ENCODE measurements at places on chromosomes 12 and 14.

DNA sequence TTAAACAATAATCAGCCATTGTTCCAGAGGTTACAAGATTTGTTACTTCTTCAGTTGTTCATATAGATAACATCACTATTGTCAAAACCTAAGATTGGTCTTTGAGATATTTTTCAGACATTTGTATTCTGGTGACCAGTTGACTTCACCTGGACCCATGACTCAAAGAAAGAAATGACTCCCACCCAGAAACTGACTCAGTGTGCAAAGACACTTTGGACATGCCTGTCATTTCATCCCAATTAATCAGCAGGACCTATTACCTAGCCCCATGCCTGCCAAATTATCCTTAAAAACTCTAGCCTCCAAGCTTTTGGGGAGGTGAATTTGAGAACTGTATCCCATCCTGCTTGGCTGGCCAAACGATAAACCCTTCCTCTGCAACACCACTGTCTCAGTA lies 27.7 kb upstream of the TSPAN11 start:
- no peak for DNase-seq

DNA sequence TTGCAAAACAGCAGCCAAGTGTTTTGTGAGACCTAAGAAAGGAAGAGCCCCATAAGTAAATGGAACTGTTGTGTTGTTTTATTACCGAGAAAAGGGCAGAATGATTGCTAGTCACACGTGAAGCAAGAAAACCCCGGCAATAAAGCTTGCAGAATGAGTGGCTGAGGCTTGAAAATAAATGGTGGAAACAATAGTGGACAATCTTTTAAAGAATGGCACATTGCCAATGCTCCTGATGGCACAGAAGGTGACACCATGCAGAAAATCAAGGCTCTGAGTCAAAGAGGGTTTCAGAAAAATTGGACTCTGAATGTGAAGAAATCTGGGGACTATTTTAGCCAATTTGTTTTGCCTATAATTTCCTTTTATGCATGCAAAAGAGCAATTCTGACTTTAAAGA lies 4.0 kb upstream of the AQP2 start:
- no peak for DNase-seq

GRCh38 chr14:83467811-83468210 lies 1934.2 kb upstream of the SEL1L start:
- no peak for DNase-seq

GRCh38 chr14:96905065-96905464 lies 107.9 kb downstream of the VRK1 start:
- no peak for DNase-seq

GRCh38 chr12:91182636-91183455 lies at the start of gene DCN:
Gene DCN (minus strand): TSS chr12:91182817. CDS start chr12:91178552, 4,265 bp downstream.
- no peak for DNase-seq

Measured in WTC11 (cell line).